Stimulated activated naive CD8-positive, alpha-beta T cell treated with anti-CD3 and anti-CD28 coated beads, Interleukin-15, Interleukin-2, amounts not matched to agents 100 U/mL and 50 U/mL, for 24 hours (primary cell): ENCODE measurements at places on chromosomes 6 and 20.

DNA sequence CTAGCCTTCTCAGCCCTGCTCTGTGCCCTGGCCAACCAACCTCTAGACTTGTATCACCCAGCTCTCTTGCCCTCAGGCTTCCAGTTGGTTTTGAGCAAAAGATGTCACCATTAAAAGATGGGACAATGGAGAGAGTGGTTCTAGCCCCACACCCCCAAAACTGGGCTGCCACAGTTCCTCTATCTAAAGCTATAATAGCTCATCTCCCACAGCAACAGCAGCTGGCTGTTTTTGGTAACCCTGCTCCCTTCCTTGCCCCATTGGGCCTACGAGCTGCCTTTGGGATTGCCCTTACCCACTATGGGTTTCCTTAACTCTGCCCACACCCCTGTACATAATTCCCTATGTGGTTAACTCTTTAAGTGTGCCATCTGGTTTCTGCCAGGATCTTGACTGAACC, 7.6 kb upstream of the SRSF3 start:
- DNase-seq = no peak

- no peak for DNase-seq
Observed at GRCh38 chr20:33002087-33002808, 2.0 kb downstream of the SUN5 start.

DNA sequence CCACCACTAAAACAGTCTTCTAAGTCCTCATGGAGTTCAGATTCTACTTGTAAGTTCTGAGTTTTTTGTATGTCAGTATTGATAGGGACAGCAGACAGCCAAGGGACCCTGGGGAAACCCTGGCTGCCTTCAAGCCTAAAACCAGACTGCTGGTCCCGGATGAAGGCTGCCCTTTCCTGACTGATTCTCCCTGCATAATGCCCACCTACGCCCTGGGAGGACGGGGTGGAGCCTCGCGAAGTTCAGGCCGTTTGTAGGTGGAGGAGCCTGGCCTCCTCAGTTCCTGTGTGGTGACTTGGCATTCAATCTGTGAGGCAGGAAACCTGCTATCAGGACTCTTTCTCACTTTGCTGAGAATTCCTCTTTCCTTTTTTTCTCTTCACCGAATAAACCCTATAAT, 120.3 kb upstream of the LGSN start:
- peak; percentile 23 for DNase-seq

DNA sequence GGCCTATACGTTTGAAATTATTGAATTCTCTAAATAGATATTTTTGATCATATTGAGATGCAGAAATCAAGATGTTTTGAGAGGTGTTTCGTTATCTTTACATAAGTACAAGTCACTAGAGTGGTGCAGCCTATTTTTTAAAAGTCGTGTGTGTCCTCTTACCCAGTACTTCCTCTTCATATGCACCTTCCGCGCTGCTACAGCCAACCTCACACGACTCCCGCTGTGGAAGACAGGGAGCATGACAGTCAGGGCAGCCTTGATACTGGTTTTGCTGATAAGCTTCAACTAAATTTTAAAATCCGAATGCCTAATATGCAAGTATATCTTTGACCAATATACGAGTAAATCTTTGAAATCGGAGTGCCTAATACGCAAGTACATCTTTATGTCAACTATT, 16.3 kb downstream of the ROS1 start:
- DNase-seq = no peak

GRCh38 chr6:16839631-16840179, 78.4 kb upstream of the ATXN1 start:
- DNase-seq = no peak

DNA sequence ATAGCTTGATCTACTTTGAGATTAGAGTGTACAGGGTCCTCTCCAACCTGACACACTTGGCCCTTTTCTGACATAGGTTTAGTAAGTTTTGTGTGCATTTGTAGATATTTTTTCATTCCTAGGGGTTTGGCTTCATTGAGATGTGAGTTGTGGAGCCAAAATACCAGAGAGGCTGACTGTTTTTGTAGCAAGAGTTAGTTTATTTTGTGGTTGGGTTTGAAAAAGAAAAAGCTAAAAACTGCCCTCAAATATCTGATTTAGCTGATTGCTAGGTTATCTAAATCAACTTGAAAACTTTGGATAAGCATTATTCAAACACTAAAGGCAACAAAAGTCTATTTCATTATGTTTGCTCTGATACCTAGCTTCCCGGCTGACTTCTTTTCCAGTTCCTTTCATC, 164.7 kb upstream of the CENPW start:
- no peak for DNase-seq

GRCh38 chr6:16471910-16472297, 233.5 kb downstream of the GMPR start:
- no peak for DNase-seq

DNA sequence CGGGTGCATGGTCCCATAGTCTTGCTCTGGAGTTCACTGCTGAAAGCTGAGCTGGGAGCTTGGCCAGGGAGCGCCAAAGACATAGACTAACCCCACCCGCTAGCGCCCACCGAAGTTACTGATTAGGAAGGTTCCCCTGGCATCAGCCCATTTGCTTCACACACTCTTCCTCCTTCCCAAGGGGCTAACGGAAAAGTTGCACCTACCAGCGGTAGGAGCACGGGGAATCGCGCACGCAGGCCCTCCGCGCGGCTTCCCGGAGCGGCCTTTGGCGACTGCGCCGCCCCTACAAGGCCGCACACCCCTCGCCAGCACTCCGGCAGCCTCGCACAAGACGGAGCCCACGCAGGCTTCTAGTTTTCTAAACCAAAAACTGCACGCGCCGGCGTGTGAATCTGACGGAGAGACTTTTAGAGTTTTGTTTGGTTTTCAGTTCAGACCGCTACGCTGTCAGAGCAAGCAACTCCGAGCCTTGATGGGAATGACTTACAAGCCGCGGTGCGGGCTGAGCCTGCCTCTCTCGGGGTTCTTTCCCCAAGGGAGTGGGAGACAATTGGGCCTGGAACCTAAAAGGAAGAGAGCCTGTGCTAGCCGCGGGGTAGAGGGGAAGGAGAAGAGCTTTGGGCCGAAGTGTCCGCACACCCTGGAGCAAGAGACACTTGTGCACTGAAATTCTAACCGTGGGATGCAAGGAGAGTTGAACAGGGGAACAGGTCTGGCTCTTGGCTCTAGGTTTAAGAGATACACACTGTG, 891 bp upstream of the POU3F2 start:
- DNase-seq = peak; percentile 18

DNA sequence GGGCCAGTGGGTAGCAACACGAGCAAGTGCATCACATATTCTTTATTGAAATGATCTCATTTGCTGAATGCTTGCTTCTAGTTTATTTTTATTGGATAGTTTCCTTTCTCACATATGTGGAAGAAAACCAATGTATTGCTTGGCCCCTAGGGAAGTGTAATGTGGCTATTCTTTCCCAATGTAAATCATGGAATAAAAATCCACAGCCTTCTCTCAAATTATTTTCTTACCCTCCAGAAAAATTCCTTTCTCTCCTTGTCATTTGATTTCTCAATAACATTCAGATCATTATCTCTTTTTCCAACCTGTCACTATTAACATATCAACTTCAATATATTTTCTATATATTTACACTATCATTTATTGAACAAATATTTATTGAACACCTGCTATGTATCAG, 51.9 kb upstream of the PTPRK start:
- no peak for DNase-seq

DNA sequence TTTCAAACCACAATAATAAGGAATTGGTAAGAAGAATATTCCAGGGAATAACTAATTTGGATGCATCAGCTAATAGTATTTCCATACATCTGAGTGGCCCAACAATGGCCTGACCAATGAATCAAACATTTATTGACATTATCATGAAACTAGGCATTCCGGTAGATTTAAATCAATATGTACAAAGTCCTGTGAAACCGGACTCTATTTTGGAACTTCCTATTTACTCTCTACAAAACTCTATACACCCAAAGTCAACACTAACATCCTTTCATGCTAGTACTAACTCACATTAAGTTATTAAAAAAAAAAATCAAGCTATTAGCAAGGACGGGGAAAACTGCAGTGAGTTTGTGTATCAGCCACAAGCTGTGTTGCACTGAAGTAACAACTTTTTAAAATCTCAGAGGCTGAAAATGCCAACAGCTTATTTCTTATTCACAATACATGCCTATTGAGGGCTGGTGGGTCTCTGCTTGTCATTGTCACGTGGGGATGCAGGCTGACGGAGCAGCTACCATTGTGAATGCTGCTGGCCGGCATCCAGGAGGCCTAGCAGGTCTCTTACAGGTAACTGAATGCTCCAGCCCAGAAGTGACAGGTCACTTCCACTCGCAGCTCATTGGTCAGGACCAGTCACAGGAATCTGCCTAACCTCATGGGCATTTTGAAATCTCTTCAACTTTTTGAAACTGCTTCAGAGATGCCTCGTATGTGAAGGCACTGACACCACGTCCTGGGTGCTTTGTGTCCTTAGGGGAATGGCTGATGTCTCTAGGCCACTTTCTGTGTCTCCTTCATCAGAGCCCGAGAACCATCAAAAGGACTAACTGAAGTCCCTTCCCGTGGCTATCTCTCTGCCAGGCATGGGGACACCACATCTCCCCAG, 76.3 kb downstream of the SLC22A23 start:
- no peak for DNase-seq

DNA sequence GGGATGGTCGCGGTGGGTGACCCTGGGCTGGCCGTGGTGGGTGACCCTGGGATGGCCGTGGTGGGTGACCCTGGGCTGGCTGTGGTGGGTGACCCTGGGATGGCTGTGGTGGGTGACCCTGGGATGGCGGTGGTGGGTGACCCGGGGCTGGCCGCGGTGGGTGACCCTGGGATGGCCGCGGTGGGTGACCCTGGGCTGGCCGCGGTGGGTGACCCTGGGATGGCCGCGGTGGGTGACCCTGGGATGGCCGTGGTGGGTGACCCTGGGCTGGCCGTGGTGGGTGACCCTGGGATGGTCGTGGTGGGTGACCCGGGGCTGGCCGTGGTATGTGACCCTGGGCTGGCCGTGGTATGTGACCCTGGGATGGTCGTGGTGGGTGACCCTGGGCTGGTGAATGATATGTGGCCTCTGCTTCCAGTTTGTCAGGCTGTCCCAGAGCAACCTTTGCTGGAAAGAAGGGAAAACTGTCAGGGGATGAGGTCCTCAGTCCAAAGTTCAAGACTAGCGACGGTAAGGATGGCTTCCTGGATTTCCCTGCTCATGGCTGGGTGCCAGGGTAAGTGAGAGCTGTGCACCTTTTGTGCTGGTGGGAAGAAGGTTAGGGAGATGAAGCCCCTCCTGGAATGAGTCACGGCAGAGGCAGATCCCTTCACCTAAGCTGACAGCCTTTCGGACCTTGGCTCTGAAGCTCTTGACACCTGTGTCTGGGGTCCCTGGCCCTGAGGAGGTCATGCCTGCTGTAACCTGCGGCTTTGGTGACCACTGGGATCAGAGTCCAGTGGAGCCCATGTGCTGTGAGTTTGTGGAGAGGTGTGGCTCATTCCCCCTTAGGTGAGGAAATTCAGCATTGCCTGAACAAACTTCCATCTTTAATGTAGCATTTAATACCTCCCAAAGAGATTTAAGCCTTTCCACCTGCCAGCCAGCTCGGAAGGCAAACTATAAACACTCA, 19.1 kb upstream of the PCMTD2 start:
- DNase-seq = no peak
